ENCODE measurements at places on chromosomes 13 and 19. TPM values are rescaled to one million over a fixed set of nuclear protein-coding genes. Genes with fewer than 3 reads are reported as not detected.

Gene PBX4
- 0.55 TPM for total RNA-seq

Gene DMPK
- total RNA-seq, result 70.8 TPM

Gene IGSF23
- not detected for total RNA-seq

Gene ZNF787
- total RNA-seq, result 19.6 TPM

Gene GIPC3
- not detected for total RNA-seq

Gene KRTDAP
- total RNA-seq, result not detected

Gene DENND1C
- not detected for total RNA-seq

Gene ATXN8OS
- not detected for total RNA-seq

Gene ZNRF4
- not detected for total RNA-seq

Gene ZNF880
- 33.1 TPM for total RNA-seq

Gene TMPRSS9
- total RNA-seq, result not detected

Gene PPP1R13L
- 1.7 TPM for total RNA-seq

Gene ACP5
- total RNA-seq, result 1.3 TPM

Gene AP1M2
- total RNA-seq, result not detected

Gene SLITRK6
- total RNA-seq, result 0.28 TPM

Gene CEACAM16
- total RNA-seq, result not detected

Gene GFY
- total RNA-seq, result not detected

Gene MYH14
- total RNA-seq, result not detected

Gene ASF1B
- 0.65 TPM for total RNA-seq

Gene RASA3
- 29.0 TPM for total RNA-seq

Gene MRI1
- 22.6 TPM for total RNA-seq

Gene UBL3
- 8.4 TPM for total RNA-seq

Gene SIGLEC9
- 0.09 TPM for total RNA-seq

Gene IGFL1
- not detected for total RNA-seq

Gene KLC3
- under 0.01 TPM for total RNA-seq

Gene FXYD1
- 2.4 TPM for total RNA-seq

Gene LRRC63
- not detected for total RNA-seq

Gene ATP1A3
- total RNA-seq, result under 0.01 TPM

Gene SIX5
- 8.0 TPM for total RNA-seq

Gene KIR2DL1
- not detected for total RNA-seq

Gene CEACAM20
- total RNA-seq, result not detected

Gene DACT3
- 4.0 TPM for total RNA-seq

Gene RNF113B
- total RNA-seq, result not detected

Gene C13orf42
- not detected for total RNA-seq

Gene IL11
- 5.4 TPM for total RNA-seq

Gene PSPN
- total RNA-seq, result 0.43 TPM

Measured in smooth muscle cell of bladder (primary cell).